ENCODE measurements at places on chromosomes 1 and 21. TPM values are rescaled to one million over a fixed set of nuclear protein-coding genes. Genes with fewer than 3 reads are reported as not detected.
A peak's percentile ranks its signal among the peaks of the same experiment; 100 is the strongest.

DNA sequence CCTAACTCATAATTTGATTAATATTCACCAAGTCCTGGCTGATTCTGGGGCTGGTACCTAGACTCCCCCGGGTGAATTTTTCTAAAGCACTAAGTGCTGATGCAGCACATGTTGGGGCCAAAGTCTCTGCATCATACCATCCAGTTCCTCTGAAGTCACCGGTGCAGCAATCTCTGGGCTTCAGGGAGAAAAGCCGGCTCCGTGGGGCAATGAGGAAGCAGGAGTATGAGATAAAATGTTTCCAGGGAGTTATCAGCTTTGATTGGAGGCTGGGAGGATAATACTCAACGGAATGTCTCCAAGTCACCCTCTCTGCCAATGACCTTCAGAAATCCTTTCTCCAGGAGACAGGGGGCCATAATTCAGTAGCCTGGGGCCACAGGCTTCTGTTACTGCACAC is 1.2 kb downstream of the FCAMR start:
- peak; percentile 46 for DNase-seq

- DNase-seq = no peak
Observed at GRCh38 chr1:166603296-166603695, 236.0 kb upstream of the POGK start.

GRCh38 chr1:213269829-213270228 is 218.8 kb downstream of the RPS6KC1 start:
- DNase-seq = no peak

The PTGFR gene
- 0.79 TPM for total RNA-seq

DNA sequence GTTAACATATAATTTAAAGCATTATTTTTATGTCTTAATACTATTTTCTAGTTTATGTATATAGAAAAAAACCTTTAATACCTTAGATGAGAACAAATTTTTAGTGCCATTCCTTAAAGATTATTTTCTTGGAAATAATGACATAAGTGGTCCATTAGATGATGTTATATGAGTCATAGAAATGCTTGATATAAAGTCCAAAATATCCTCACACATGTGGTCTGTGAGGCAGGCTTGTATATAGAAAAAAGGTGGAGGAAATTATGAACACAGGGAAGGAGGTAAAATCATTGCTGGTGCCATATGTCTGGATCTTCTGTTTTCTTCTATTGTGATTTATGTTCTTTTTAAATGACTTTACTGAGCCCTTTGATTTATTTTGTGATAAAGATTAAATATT is 79.3 kb downstream of the MAP3K7CL start:
- DNase-seq = no peak

DNA sequence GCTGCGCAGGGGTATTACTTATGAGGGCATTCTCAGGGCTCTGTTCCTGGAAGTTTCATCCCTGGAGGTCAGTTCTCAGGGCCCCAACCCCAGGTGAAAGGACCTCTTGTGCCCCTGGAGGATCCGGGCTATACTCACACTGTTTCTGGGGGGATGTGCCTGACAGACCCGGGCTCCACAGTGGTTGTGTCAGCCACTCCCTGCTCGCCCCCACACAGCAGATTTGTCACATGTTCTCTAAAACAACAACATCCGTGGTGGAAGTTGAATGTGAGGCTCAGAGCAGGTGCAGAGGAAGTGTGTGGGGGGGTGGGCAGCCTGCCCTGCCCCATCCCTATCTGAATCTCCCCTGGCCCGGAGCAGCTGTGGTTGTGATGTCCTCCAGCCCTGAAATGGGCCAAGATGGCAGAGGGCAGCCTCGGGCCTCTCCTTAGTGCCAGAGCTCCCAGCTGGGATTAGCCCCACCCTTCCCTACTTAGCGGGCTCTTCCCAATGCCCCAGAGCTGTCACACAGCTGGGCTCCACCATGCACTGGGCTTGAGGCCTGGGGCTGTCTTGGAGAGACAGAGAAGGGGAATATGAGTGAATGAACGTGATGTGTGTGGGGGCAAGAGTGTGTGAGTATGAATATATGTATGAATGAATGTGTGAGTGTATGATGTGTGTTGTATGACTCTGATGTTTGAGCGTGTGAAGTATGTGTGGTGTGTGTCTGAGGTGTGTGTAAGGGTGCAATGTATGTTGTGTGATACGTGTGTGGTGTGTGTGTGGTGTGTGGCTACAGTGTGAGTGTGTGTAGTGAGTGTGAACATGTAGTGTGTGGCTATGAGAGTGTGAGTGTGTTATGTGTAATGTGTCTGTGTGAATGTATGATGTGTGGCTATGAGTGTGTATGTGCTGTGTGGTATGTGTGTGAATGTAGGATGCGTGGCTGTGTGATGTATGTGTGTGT is 1.5 kb upstream of the FCMR start:
- DNase-seq = no peak

DNA sequence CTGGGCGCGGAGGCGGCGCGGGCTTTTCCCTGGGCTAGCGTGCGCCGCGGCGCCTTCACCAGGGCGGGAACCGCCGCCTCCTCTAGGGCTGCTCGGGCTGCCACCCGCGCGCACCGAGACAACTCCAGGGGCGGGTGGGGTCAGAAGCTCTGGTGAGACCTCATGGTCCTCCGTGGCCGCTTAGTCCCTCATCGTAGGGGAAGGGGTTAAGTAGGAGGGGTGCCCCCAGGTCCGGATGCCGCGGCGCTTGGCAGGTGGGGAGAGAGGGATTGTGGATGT is 559 bp downstream of the SERTAD4 start:
- no peak for DNase-seq

DNA sequence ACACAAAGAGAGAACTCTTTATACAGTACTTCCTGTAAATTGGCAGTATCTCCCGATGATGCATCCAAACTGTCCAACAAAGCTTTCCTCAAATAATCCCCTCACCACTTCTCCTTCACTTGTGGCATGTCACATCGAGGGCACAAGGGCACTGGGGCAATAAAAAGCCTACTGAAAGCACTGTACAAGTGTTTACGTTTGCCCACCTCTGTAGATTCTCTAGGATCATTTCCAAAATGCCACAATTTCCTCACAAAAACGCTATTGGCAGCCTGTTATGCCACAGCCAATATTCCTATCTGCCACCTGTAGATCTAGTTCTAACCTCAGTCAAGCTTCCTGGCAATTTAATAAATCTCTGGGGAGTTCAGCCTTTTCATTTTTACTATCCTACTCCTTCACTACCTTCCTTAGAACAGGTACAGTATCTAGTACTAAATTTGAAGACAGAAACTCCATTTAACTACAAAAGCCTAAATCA is 39.9 kb downstream of the HNRNPR start:
- no peak for DNase-seq

DNA sequence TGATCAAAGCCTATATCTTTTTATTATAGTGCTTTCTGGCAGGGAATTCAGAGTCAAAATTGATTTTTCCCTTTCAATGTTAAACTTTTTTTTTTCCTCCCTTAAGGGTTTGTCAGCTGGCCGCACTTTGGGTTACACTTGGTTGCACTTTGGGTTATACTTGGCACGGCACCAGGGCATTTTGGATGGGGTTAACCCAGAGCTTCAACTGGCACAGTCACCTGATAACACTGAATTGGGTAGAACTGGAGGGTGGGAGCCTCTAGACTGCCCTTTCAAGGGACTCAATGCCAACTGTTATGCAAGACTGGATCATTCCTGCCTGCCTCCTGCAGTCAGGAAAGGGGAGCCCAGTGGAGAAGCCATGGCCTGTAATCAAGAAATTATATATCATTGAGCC is 211.5 kb downstream of the KCNJ6 start:
- DNase-seq = no peak

The DCAF6 gene
- 160 TPM for total RNA-seq

- DNase-seq = peak; percentile 56
Observed at GRCh38 chr1:25572708-25573590, 29.5 kb downstream of the LDLRAP1 start.

The GSTM3 gene
- 748 TPM for total RNA-seq

- peak; percentile 36 for DNase-seq
Observed at GRCh38 chr1:48526008-48526710, 54.2 kb upstream of the SPATA6 start.

- peak; percentile 18 for DNase-seq
Observed at GRCh38 chr1:59903141-59903754, 23.3 kb downstream of the CYP2J2 start.

DNA sequence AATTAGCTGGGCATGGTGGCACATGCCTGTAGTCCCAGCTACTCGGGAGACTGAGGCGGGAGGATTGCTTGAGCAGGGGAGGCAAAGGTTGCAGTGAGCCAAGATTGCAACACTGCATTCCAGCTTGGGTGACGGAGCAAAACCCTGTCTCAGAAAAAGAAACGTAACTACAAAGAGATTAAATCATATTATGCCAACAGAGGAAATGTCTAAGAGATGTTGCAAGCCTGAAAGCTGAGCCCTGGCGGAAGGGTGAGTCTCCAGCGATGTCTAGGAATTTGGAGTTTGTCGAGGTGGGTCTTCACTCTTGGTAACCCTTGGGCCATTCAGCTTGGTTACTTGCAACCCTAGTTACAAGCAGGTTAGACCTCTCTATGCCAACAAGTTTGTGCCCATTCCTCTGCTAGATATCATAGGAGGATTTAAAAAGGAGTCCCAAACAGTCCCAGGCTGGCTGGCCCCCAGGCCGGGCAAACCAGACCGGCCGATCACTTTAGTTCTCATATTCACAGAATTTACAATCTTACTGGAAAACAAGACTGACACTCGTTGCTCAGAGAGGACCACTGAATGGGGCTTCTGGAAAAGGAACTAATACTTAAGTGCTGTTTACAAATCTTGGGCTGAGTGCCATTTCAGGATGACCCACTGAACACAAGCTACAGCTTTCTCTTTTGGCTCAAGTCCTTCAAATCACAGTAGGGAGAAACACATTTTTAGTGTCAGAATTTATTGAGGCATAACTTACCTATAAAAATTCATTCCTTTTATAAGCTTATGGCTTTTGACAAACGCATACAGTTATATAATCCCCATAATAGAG is 27.1 kb downstream of the SLC30A1 start:
- DNase-seq = no peak

The TDRD5 gene
- 30.5 TPM for total RNA-seq

DNA sequence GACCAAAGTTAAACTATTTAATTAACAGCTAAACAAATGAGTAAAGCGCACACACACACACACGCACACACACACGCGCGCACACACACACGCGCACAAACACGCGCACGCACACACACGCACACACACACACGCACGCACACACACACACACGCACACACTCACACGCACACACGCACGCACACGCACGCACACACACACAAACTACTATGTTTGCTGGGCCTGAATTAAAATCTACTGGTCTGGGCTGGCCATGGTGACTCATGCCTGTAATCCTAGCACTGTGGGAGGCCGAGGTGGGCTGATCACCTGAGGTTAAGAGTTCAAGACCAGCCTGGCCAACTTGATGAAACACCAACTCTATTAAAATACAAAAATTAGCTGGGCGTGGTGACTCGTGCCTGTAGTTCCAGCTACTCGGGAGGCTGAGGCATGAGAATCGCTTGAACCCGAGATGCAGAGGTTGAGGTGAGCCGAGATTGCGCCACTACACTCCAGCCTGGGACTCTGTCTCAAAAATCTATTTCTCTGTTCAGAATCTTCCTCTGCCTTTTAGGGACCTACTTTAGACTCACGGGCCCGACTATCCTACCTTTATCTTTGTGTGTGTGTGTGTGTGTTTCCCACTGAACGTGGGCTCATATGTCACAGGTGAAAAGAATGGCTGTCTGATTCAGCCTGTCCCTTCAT is 37.5 kb upstream of the DNAJC11 start:
- no peak for DNase-seq

The SH3D21 gene
- total RNA-seq = 6.8 TPM

- peak; percentile 86 for DNase-seq
Observed at GRCh38 chr1:244796719-244797406, 38.6 kb upstream of the COX20 start.

- no peak for DNase-seq
Observed at GRCh38 chr1:228088586-228089498, 6.3 kb downstream of the ARF1 start.

The NES gene
- total RNA-seq = 17.6 TPM

DNA sequence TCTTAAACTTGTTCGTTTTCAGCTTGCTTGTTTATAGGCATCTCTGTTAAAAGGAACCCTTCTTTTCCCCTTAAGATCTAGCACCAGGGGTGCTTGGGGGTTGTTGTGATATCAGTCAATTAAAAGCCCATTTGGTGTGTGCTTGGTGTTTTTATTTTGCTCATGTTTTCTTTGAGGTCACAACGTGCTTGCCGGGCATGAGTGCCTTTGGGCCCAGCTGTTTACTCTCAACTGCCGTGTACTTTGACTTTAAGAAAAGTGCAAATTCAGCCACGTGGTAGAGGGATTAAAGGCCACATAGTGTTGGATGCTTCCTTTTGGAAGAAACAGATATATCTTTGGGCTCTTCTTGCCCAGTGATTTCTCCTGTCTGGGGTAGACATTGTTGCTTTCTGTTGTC is 10.5 kb downstream of the ARID1A start:
- DNase-seq = peak; percentile 40

GRCh38 chr1:154816937-154817336 is 53.1 kb downstream of the KCNN3 start:
- no peak for DNase-seq

- peak; percentile 72 for DNase-seq
Observed at GRCh38 chr1:209190591-209191261, 392.8 kb upstream of the CAMK1G start.

DNA sequence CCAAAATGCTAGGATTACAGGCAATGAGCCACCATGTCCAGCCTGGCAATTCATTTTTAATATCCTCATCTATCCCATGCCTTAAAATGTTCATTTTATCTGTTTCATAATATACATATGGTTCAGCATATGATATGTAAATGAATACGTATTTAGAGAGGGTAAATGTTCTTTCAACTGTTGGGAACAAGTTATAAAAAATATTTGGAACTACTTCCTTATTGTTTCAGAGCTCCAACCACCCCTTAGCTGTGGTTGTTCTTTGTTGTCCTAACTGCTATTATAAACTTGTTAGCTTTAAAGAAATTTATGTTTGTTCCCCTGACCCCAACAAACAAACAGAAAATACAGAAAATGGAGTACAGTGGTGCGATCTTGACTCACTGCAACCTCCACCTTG is 14.5 kb downstream of the MCOLN2 start:
- no peak for DNase-seq

- peak; percentile 81 for DNase-seq
Observed at GRCh38 chr1:202710070-202711045, at the start of gene SYT2. TSS of gene SYT2 (minus strand) at chr1:202710454. CDS start at chr1:202605772, 104,682 bp downstream.

- no peak for DNase-seq
Observed at GRCh38 chr1:68383092-68383491, 66.7 kb downstream of the RPE65 start.

The GJB3 gene
- total RNA-seq = 0.50 TPM

The AVPR1B gene
- not detected for total RNA-seq

- DNase-seq = no peak
Observed at GRCh38 chr1:245118806-245119205, 36.0 kb upstream of the KIF26B start.

DNA sequence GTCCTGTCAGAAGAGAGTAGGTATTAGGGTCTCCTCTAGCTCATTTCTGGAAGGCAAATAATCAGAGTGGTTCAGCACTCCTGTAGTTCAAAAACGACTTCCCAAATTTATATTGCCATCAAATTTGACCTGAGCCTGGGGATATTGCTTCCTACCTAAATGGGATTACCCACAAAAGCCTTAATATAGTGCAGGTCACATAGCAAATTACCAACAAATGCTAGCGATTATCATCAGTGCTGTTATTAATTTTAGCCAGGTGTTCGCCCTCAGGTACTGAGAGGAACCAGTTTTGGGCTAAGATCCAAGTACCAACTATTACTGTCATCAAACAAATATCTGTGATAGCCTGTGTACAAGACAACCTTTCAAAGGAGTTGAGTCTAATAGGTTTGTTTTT is 661.8 kb upstream of the PTBP2 start:
- DNase-seq = no peak

The PRR9 gene
- total RNA-seq = 2.8 TPM

GRCh38 chr1:202599669-202600431 is 110.4 kb downstream of the SYT2 start:
- peak; percentile 76 for DNase-seq

Data from testis (tissue), 5 donors.